ENCODE measurements at places on chromosomes 7 and 10. TPM values are rescaled to one million over a fixed set of nuclear protein-coding genes. Genes with fewer than 3 reads are reported as not detected.

DNA sequence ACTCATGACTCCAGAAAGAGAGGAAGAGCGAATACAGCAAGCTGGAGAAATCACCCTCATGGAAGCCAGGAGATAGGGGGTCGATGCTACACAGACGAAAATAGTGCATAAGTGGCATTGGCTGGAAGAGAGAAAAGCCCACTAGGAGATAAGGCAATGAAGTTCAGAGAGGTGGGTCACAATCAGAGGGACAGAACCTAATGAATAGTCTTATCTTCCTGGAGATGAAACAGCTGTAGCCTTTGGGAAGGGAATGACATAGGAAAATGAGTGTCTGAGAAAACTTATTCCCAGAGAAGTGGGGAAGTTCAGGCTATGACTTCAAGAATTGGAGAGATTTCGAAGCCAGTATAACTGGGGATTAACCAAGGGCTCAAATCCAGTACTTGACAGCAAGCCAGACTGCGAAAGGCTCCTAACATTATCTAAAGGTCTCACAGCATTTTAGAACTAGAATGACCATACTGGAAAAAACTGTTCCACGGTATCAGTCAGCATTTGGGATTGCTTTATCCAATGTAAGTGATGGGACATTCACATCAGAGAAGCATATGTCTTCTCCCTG is 211.1 kb downstream of the ZNF365 start:
- no peak for ATAC-seq

DNA sequence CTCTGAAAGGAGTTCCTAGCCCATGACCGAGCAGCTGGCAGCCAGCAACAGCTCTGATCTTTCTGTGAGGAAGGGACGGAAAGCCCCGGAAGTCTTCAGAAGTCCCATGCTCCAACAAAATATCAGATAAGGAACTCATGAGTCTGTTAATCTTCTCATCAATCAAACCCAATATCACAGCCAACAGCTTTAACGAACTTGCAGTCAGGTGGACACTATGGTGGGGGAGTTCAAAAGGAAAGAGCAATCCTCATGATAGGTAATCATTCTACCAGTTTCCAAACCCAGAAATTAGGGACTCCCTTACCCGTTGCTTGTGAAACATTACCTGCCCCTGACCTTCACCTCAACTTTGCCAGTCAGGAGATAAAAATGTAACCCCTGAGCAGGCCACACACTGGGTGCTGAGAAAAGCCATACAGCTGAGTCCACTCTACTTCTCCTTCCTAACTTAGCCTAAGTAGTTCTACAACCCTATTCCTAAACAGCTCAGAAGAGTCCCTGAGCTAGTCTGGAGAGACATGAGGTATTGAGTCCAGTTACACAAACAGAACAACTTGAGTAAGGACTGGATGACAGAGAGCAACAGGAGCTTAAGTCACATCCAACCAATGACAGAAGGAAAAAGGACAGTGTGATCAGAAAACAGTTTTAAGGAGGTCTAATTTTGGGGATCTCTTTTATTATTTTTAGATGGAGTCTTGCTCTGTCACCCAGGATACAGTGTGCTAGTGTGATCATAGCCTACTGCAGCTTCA is 2.2 kb downstream of the NDST2 start:
- no peak for ATAC-seq

GRCh38 chr10:1142596-1142995 is 86.4 kb downstream of the WDR37 start:
- no peak for ATAC-seq

The C10orf62 gene
- 0.16 TPM for total RNA-seq

The COL26A1 gene
- not detected for total RNA-seq

DNA sequence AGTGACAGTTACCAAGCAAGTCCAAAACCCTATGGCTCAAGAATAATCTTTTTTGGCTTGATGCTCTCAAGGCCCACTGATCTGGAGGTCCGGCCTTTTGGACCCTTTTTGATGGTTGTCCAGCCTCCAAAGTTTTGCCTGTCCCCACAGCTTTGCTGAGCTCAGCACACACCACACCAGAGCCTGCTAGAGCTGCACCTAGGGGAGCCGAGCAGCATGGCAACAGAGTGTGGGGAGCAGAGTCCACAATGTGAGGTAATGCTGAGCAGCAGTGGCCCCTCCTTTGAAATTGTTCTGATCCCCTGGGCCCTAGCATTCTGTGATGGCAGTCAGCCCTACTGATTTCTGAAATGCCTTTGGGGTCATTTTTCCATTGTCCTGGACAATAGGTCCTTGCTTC is 9.3 kb downstream of the GIMAP7 start:
- no peak for ATAC-seq

The SFXN3 gene
- 4.9 TPM for total RNA-seq

DNA sequence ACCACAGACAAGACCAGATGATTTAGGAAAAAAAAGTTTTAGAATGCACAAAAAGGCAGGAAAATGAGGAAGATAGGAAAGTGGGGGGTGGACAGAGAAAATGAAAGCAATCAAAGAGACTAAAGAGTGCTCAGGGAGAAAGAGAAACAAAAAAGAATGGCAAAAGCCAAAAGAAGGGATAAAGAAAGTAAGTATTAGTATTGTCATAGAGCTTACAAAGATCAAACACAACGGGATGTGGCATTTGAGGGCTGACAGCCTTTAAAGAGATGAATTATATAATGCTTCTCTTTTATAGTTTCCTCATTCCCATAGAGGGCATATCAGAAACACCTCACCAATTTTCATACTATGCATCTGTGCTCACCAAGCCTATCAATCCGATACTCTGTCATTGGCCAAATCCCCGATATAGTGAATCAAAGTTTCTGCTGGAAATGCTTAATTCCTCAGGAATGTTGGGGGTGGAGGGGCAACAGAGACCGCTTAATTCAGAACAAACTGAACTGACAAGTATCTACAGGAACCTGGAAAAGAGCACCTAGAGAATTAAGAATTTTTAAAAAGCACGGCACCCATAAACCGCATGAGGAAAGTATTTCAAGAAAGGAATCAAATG is 2.7 kb downstream of the COG5 start:
- ATAC-seq = peak; percentile 48

DNA sequence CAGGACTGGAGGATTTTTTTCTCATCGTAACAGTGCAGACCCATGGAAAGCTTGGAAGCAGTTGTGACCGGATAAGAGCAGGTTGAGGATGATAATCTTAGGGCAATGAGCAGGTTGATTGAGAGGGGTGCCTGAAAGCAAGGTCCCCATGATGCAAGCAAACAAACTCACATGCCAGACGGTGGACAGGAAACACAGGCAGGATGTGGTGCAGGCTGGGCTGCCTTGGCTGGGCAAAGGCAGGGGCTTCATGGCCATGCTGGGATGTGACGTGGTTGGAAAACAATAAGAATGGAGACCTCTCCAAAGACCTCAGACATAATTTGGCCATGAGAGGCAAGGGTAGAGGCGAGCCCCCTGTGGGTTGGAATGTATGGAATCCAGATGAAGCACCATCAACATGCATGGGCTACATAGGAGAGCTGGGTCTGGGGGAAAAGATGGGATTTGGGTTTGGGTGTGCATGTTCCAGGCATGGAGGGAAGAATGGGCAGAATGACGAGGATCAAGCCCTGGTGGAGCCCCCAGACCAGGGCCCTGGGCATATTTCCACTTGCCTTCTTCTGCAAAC is 58.3 kb downstream of the IKZF1 start:
- ATAC-seq = no peak

GRCh38 chr7:98205162-98205845 is 5.9 kb upstream of the BHLHA15 start:
- no peak for ATAC-seq

DNA sequence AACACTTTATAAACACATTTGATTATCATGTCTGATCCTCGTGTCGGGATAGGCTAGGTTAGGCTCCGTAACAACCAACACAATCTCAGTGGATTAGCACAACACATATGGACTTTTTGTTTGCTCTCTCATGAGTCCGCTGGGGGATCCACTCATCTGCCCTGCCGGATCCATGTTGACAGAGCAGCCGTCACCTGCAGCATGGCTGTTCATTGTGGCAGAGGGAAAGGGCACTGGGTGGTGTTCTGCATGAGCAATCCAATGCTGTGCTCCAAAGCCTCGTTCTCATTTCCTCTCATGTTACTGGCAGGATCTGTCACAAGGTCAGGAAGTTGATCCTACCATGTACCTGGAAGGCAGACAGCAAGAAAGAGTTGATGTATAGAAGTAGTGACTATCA is 62.5 kb upstream of the RAPGEF5 start:
- no peak for ATAC-seq

DNA sequence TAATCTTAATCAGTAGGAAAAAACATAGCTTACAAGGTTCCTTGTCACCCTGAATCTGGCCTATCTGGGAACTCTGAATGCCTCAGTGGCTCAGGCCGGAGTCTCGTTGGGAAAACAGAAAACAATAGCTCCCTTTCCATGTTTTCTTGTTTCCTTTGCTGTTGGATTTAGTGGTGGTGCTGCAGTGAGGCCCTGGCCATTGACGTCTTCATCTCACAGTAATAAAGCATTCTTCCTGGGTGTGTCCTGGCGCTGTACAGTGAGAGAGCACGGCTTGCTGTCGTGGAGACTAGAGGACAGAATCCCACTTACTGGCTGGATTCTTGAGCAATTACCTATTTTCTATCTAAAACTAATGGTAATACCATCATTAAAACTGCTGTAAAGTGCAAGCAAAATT is 1.3 kb upstream of the SPOCK2 start:
- ATAC-seq = no peak

- ATAC-seq = peak; percentile 93
These were observed 27.5 kb downstream of the PVRIG start for GRCh38 chr7:100247152-100247757.

GRCh38 chr10:93034426-93034825 is 26.2 kb upstream of the CYP26C1 start:
- ATAC-seq = no peak

- ATAC-seq = no peak
These were observed 658 bp downstream of the DMBT1 start for GRCh38 chr10:122561212-122561611.

The LIPJ gene
- 0.12 TPM for total RNA-seq

The EVX1 gene
- total RNA-seq = not detected

- peak; percentile 70 for ATAC-seq
These were observed 223.4 kb downstream of the SEC23IP start for GRCh38 chr10:120115959-120116358.

The NEURL1 gene
- total RNA-seq = 0.16 TPM

- peak; percentile 71 for ATAC-seq
These were observed 30.7 kb upstream of the ANTXRL start for GRCh38 chr10:46255801-46256747.

The TAS2R60 gene
- total RNA-seq = 0.32 TPM

The DPYSL4 gene
- 1.6 TPM for total RNA-seq

- ATAC-seq = no peak
These were observed 20.7 kb upstream of the PRF1 start for GRCh38 chr10:70622981-70623844.

- ATAC-seq = no peak
These were observed 77.3 kb upstream of the ARMC3 start for GRCh38 chr10:22850541-22850940.

GRCh38 chr7:85343484-85343883 is 156.6 kb upstream of the SEMA3D start:
- no peak for ATAC-seq

DNA sequence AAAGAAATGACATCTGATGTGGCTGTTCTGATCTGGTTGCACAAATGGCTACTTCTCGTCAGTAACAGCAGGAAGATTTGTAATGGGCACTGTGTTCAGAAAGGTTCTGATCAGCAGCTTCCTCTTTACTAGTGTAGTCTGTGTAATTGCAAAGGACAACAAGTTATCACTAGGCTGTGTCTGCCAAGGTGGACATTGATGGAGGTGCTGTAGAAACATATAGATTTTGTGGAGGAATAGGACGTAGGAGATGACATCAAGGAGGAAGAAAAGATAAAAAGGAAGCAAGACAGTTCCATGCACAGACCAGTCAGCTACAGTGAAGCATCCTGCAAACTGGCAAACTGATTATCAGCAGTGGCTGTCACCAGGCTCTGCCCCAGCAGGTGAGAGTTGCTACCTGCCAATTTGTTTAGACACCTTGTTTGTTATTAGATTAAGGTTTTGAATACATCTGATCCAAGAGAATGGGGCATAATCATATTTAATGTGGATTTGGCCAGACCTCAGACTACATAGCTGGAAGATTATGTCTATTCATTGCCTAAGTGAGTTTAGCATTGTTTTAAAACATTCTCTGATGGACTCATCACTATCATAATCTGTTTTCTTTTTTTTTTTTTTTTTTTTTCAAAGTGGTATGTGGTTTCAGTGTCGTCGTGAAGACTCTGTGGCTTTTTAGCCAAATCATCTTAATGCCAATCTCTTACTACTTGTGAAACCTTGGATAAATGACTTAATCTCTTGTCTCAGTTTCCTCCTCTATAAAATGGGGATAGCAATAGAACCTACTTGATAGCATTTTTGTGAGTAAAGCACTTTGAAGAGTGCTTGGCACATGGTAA is 417.9 kb upstream of the LRGUK start:
- no peak for ATAC-seq

DNA sequence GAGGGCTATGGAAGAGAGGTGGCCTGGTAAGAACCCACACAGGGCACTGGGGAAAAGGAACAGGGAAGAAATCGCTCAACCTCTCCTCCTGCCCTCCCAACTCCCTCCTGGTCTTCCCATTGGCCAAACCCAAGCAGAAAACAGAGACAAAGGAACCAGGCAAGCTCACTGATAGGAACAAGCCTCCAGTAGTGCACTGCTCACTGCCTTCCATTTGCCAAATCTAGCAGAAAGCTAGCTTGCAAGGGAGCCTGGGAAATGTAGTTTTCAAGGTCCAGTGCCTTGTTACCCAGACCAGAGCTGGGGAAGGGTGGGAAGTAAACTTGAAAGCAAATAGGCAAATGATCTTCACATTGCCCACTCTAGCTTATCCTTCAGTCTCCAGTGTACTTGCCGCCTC is 556.1 kb upstream of the AUTS2 start:
- ATAC-seq = no peak

GRCh38 chr7:148319316-148319808 is 271.2 kb upstream of the C7orf33 start:
- ATAC-seq = no peak

DNA sequence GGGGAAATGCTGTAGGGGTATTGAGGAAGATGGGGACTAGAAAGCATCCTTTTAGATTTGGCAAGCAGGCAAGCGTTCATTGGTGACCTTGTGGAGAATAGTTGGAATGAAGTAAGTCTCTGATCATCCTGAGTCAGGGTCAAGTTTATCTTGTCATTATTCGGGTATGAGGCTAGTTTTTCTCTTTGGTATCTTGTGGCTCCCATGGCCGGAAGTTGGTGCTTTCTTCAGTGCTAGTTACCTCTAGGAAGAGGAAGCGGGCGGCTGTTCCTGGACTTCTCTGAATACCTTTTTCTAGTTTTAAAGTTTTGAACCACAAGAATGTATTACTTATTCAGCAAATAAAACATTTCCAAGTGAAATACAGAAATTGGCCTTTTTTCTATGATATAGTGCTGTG is 9.2 kb downstream of the CREM start:
- no peak for ATAC-seq

The PTPRN2 gene
- total RNA-seq = 0.44 TPM

The C10orf105 gene
- not detected for total RNA-seq

- no peak for ATAC-seq
These were observed 6.7 kb upstream of the ZNF33B start for GRCh38 chr10:42645103-42645502.

DNA sequence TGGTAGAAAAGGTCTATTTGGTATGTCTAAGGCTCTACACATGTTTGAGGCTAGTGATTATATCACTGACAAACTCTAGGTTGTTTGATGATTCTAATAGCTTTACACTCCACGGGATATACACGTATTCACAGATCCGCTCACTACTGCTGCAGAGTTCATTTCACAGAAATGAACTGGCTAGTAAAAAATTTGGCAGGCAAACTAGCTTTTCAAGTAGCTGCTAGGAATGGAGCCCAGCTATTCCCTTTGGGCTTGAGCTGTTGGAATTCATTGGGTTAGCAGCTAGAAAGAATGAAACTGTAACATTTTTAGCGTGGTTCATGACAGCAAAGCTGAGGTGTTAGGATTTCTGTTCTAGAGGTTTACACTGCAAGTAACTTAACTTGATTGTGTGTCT is 37.6 kb downstream of the R3HCC1L start:
- ATAC-seq = no peak
